HT1080 (cell line): ENCODE measurements at places on chromosomes 5 and 9. TPM values are rescaled to one million over a fixed set of nuclear protein-coding genes. Genes with fewer than 3 reads are reported as not detected.

GRCh38 chr9:107907255-107907654 is 417.7 kb upstream of the KLF4 start:
- no peak for DNase-seq

Gene ADRA1B
- total RNA-seq: 0.27 and 1.1 TPM in 2 replicates

DNA sequence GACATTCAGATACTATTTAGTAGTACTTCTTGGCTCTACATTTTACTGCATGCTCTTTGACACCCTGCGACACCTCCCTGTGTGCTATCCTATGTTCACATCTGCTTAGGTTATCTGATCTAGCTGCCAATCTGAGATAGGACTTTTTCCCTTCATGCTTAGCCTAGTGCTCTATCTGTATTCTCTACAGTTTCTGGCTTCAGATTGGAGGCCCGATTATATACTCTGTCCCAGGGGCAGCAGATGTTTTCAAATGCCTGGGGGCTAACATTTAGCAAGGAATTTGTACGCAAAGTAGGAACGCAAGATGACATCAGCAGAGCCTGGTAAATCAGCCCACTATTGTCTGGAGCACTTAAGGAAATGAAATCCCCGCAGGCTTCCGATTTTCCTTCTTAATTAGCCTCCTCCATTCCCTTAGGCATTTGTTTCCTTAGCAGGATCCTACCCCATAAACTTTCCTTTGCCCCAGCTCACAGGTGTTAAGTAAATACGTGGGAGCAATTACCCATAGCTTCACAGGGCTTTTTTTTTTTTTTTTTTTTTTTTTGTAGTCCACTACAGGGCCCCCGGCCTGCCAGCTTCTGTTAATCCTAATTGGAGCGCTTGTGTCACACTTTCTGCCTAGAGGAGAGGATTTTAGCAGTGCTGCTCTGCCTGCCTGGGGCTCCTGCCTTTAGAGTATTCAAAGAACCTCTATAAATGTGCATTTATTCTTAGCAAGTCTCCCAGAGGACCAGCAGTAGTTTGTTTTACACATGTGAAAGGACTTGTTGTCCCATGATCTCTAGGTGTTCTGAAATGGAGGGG is 61.1 kb upstream of the LPAR1 start:
- no peak for DNase-seq

Gene PFN3
- total RNA-seq: not detected in 2 replicates

Gene SHOC1
- not detected in 2 replicates for total RNA-seq

- DNase-seq: no peak
These were observed 12.2 kb upstream of the MEGF9 start for GRCh38 chr9:120726484-120726883.

DNA sequence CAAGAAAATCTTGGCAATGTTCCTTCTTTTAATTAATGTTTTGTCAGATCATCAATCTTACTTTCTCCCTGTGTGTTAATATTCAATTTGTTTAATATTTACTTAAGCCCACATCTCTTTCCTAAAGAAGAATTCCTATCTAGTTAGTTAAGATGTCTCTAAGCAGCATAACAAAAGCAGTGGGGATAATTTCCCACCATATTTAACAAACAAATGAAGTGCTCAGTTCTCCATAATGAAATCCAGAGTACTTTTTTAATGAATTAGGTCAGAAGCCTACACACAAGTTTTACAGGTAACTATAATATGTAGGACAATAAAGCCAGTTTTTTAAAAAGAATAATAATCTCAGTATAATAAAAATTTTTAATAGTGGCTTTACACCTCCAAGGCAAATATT is 1918.8 kb downstream of the EFNA5 start:
- no peak for DNase-seq

DNA sequence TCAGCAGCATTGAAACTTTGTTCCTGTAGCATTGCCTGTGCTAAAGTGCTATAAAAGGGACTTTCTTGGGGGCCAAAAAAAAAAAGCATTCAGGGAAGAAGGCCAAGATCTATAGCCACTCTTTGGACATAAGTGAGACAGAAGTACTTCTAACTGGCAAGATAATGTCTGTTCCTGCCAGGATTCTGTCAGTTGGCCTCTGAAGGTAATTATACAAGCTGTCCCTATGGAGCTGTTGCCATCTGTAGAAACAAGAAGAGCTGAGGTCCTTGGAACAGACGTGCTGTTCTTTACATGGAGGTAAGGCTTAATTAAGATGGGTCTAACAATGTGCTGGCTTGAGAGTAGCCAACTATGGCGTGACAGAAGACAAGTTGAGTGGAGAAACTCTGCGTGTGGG is 9.7 kb downstream of the KIF20A start:
- no peak for DNase-seq

DNA sequence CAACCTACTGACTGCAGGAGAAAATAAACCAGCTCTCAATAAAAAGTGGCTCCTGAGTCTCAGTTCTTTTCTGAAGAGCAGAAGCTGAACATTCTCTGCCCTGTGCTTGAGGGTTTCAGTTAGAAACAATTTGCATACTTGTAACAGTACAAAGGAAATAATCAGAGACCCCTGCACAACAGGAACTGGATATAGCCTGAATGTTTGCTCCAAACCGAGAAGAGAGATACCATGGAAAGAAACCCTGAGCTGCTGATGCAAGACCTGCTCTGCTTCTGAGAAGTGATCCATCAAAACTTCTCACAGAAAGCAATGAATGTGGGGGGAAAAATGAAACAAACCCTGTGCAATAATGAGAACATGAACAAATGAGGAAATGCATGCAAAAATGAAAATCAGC is 592.9 kb downstream of the SEMA5A start:
- DNase-seq: no peak

DNA sequence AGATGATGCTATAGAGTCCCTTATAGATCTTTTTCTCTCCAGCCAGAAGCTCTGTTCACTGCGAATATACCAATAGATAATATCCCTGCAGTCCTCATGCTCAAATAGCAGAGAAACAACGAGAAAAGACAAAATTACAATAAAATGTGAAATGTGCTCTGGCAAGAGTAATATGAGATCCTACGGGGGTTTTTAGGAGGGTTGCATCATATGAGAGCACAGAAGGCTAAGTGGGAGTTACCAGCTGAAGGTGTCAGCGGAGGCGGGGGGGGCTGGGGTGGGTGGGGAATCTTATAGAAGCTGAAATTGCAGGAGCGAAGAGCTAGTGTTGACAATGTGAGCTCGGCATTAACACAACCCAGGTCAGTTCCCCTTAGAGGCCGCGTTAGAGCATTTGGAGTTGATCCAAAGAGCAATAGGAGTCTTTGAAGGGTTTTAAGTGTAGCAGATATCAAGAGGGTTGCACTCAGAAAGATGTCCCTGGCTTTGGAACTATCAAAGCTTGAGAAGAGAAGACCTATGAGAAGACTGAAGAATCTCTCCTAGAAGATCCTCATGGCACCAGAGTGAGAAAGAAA is 109.7 kb downstream of the BASP1 start:
- no peak for DNase-seq

Gene ADAMTS12
- total RNA-seq: 0.10 TPM in 2 replicates

- no peak for DNase-seq
These were observed 16.0 kb downstream of the TRMO start for GRCh38 chr9:97906236-97906831.

Gene IL5
- total RNA-seq: not detected in 2 replicates

DNA sequence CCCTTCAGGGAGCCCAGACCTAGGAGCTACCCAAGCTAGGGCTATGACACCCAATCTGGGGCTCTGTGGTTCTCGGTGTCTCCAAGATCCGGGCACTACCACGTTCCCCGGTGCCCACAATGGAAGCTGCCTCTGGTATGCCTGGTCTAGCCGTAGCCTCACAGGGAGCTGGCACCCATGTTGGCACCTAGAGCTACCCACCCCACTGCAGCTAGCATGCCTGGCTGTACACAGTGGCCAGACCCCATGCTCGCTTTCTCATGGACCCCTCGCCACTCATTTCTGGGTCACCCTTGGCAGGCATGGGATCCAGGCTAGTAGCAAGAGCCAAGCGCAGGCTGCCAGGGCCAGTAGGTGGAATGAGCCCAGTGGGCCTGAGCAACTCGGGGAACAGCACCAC is 109.0 kb downstream of the CYLC2 start:
- DNase-seq: no peak

- peak; percentile 59 for DNase-seq
These were observed at the start of gene SEMA5A for GRCh38 chr5:9545992-9546851. SEMA5A (minus strand) TSS chr5:9546075; CDS start chr5:9379946, 166,129 bp downstream.

Gene UQCRQ
- 201 and 373 TPM in 2 replicates for total RNA-seq

DNA sequence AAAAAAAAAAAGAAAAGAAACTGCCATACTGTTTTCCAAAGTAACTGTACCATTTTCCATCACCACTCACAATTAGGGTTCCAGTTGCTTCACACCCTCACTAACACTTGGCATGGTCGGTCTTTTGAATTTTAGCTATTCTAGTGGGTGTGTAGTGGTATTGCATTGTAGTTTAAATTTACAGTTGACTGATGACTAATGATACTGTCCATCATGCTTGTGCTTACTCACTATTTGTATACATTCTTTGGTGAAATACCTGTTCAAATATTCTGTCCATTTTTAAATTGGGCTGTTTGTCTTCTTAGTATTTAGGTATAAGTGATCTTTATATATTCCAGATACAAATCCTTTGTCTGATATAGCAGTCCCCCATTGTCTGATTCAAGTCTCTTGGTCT is 36.2 kb upstream of the ZNF169 start:
- DNase-seq: peak; percentile 2

DNA sequence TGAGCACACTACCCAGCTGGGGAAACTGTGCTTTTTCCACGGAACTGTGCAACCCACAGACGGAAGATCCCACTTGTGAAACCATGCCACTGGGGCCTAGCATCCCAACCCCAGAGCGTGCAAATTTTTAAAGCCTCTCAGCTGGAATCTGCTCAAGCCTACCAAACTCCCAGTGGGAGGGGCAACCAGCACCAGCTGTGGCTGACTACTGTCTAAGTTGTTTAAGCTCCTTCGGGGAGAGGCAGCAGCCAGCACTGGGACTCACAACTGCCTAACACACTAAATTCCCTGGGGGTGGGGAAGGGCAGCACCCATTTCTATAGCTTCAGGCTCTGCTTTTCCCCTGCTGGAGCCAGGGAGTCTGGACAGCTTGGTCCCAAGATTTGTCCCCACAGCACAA is 287.6 kb upstream of the MSX2 start:
- DNase-seq: no peak

Gene ABCA1
- total RNA-seq: 6.3 and 6.4 TPM in 2 replicates

Gene EXD3
- 3.5 and 4.7 TPM in 2 replicates for total RNA-seq

- no peak for DNase-seq
These were observed 64.2 kb upstream of the SMIM23 start for GRCh38 chr5:171721464-171721863.

Gene ADAMTS6
- total RNA-seq: 30.1 and 31.8 TPM in 2 replicates

Gene SGCD
- total RNA-seq: 0.29 and 0.43 TPM in 2 replicates

DNA sequence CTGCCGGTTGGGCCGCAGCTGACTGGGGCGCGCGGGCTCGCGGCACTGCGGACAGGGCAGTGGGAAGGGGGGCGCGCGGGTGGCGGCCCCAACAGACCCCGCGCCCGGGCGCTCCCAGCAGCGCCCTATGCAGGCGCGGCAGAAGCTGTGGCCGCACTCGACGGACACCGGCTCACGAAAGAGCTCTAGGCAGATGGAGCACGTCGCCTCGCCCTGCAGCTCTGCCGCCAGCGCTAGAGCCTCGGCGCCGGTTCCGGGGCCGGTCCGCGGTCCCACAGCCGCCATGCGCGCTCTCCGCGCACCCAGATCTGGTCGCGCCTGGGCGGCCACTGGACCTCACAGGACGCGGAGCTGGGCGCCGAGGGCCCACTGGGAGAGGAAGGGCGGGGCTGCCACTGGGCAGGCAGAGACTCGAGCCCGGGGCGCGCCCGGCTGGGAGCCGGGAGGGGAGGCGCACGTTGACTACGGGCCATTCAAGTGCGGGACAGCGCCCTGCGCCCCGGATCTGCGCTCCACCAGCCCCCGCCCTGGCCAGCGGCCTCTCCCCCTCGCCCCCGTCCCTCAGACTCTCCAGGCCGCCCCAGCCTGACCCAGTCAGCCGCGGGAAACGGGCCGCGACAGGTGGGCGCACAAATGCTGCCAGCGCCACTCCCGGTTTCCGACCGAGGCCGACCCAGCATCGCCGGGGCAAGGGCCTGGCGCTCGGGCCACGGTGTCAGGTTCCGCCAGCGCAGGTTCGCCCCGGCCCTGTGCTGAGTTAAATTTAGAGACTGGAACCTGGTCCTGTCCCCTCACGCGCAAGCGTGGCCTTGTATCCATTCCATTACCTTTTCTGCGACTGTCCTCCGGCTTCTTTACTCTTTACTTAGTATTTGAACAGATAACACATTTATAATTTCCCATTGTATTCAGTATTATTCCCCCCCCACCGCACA is at the start of gene TRIM7:
Gene TRIM7, minus strand, starts transcription at position 371 of the 935 bp plus-strand sequence. Its CDS starts 86 bp downstream, at position 285.
- peak; percentile 54 for DNase-seq

GRCh38 chr9:18314316-18314715 is 159.6 kb upstream of the ADAMTSL1 start:
- no peak for DNase-seq

DNA sequence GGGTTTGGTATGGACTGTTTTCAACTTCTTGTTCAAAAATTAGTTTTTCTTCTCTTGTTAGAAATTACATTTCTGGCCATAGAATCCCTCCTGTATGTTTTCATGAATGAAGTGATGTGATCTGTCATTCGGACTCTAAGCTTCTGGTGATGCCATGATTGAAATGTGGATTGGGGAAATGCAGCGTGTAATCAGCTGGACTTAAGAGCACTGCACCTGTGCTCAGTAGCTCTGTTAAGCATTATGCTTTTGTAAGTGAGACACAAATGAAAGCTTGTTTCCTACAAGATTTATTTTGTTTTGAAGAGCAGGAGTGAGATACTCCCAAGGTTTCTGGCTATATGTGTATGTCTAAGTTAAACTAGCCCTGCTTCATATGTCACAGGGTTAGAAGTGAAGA is 24.0 kb upstream of the FAM120AOS start:
- no peak for DNase-seq

DNA sequence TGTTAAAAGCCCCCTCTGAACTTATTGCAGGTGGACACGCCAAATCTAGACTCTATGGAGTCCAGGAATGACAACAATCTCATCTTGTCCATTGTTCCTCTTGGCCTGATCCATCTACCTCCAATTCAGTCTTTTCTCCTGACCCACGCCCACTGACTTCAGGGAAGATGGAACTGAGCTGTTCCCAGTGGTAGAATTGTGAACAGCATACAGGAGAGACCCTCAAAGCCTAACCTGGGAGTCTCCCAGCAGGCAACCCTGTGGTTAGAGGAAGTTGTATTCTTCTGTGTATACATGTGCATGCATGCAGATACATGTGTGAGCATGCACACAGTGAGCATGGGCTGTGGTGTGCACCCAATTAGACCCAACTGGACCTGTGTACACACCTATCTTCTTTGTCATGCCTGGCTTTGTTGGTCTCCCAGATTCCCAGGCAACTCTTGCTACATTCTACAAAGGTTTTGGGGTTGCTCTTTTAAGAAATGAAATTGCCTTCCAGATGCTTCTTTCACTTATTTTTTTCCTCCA is 286.0 kb downstream of the ZSWIM6 start:
- DNase-seq: no peak

GRCh38 chr5:80865551-80865950 is 94.6 kb upstream of the RASGRF2 start:
- no peak for DNase-seq

GRCh38 chr5:133957591-133957990 is 10.8 kb downstream of the C5orf15 start:
- no peak for DNase-seq

GRCh38 chr5:36661456-36662220 is 55.2 kb downstream of the SLC1A3 start:
- no peak for DNase-seq
